ENCODE measurements at places on chromosomes 7 and 10.
A peak's percentile ranks its signal among the peaks of the same experiment; 100 is the strongest.

DNA sequence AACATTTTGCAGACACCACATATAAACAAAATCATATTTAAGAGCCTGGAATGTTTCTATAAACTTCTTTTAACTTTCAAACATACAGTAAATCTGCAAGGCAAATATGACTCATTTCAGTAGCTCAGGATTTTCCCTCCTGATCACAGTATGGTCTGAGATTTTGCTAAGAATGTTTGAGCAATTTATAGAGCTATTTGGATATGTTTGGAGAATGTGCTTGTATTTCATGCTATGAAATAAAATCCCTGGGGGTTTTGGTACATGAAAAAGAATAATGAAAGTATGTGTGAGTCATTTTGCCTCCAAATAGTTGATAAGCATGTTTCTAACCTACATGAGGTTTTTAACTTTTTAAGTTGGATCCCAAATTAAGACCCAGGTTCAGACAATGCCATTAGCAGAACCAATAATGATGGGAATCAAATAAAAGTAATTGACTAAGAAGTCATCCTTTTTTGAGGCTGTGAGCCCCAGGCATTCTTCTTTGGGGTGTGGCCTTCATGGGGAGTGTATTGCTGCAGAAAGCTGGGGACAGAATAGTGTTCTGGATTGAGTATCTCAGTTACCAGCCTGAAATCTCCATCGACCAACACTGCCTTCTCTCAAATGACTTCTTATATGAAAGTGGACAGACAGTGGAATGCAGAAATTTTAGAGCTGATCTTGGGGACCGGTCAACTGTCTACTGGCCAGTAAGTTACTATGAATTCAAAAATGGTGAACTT is 66.1 kb upstream of the AGBL3 start:
- DNase-seq: no peak

- no peak for DNase-seq
Observed at GRCh38 chr7:64990936-64991335, at the start of gene ZNF117. Gene ZNF117, minus strand, starts transcription at chr7:64991036.

- no peak for DNase-seq
Observed at GRCh38 chr10:75398200-75398691, 3.3 kb downstream of the ZNF503 start.

DNA sequence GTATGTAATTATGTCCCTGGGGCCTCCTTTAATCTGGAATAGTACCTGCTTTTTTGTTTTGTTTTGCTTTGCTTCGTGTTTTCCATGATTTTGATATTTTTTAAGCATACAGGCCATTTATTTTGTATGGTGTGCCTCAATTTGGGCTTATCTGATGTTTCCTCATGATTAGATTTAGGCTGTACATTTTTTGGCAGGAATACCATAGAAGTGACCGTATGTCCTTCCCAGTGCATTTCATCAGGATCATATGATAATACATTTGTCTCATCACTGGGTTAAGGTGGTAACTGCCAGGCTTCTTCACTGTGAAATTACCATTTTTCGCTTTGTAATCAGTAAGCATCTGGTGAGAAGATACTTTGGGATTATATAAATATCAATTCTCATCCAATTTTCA is 117.8 kb upstream of the SAMD8 start:
- no peak for DNase-seq

DNA sequence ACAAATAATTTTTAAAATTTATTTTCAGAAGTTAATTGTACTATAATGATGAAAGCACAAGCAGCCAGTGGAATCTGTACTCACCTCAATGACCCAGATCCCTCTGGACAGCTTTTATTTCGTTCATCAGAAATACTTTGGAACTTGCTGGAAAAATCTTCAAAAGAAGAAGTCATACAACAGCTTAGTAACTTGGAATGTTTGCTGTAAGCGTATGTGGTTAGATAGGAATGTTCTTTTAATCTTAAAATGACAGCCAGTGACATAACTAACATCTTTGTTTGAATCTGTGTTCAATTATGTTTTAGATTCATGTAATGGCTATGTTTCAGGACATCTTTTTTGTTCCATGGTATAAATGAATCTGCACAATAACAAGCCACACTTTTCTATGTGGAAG is 26.8 kb downstream of the CFAP69 start:
- DNase-seq: no peak

DNA sequence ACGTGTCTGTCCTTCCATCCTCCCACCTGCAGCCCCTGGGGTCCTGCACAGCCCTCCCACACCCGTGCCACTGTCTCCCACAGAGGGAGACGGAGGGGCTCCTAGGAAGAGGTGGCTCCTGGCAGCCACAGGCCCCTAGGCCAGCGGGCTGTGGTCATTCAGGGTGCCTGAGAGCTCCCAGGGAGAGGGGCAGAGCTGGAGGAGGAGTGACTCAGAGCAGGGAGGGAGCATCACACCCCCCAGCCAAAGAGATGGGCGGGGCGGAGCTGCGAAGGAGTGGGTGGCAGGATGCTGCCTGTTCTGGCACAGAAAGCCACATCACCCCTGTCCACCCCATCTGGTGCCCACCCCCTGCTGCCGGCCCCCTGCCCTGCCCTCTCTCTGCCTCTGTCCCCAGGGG is 50.5 kb downstream of the STK32C start:
- DNase-seq: no peak

DNA sequence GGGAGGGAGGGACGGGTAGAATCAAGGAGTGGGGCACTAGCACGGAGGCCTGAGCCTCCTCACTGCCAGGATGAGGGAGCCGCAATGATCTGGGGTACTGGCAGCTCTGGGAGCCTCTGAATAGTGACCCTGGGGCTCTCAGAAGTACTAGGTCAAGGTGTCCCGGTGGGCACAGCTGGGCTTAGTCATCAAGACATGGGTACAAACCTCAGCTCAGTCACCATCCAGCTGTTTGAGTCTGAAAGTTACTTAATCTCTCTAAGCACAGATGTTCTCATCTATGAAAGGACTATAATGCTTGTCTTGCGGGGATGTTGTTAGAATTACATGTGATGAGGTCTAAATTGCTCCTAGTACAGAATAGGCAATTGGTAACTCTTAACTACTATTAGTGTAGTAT is 276.8 kb downstream of the KCNMA1 start:
- no peak for DNase-seq

- DNase-seq: no peak
Observed at GRCh38 chr7:98066934-98067507, 39.6 kb upstream of the LMTK2 start.

DNA sequence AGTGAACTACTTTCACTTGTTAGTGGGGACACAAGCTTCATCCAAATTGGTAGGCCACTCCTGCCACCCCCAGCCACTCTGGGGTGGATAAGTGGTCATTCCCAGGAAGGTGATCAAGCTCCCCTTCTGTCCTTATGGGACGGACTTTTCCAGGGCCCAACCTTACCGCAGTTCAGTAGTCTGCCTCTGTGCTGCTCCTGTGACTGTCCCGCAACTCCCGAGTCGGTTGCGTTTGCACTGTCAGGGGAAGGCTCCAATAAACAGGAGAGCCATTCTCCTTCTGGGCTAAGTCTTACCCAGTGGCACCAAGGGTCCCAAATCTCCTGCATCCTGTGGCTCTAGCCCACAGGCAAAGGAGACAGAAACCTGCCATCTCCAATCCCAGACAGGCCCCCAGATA is 7.4 kb upstream of the ZNF33A start:
- no peak for DNase-seq

DNA sequence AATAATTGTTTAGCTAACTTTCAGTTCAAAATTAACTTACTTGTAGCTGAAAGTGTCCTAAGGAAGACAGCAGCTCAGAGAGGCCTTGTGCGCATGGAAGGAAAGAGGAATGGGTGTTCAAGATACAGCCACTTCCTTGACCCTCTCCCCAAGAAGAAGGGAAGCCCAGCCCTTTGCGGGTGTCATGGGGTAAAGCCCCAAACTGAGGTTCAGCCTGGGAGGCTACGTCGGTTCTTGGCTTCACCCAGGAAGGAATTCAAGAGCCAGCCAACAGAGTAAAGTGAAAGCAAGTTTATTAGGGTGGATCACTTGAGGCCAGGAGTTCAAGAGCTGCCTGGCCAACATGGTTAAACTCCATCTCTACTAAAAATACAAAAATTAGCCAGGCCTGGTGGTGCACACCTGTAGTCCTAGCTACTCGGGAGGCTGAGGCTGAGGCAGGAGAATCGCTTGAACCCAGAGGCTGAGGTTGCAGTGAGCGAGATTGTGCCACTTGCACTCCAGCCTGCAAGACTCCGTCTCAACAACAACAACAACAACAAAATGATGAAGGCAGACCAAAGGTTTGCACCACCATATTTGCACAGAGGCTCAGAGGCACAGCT is 15.9 kb downstream of the GPRIN2 start:
- no peak for DNase-seq

GRCh38 chr7:21618706-21619105 is 75.9 kb downstream of the DNAH11 start:
- no peak for DNase-seq

GRCh38 chr10:78830062-78830975 is 238.4 kb upstream of the ZMIZ1 start:
- DNase-seq: no peak

GRCh38 chr7:94909179-94909466 is 1.7 kb downstream of the PPP1R9A start:
- DNase-seq: no peak

DNA sequence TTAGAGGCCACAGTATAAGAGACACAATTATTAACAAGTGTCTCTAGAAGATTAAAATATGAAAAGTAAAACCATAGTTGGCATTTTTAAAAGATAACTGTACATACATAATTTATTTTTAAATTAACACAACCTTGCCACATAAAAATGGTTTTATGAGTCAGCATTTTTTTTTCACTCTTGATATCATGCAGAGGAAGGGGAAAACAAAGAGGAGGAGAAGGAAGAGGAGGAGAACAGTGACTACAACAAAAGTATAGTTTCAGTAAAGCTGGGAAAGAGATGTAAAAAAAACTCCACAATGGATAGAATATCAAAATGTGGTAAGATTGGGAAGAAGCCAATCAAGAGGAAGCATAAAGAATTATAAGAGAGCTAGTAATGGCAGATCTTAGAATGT is 34.0 kb downstream of the CH25H start:
- DNase-seq: no peak

DNA sequence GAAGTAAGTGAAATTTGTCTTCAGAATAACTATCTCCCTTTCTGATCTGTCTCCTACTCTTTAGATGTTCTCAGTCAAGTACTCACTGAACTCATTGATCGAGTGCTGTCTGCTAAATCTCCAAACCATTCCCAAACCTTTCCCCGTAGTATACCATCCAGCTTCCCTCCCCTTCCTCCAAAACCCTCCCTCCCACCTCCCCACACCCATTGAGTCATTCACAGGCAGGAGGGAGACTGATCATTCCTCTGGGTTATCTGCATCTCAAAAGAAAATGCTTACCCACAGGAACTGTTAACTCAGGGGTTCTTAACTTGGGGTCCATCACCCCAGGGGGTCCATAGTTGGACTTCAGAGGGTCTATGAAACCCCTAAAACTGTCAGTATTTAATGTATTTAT is 37.4 kb downstream of the GOT1 start:
- DNase-seq: no peak

DNA sequence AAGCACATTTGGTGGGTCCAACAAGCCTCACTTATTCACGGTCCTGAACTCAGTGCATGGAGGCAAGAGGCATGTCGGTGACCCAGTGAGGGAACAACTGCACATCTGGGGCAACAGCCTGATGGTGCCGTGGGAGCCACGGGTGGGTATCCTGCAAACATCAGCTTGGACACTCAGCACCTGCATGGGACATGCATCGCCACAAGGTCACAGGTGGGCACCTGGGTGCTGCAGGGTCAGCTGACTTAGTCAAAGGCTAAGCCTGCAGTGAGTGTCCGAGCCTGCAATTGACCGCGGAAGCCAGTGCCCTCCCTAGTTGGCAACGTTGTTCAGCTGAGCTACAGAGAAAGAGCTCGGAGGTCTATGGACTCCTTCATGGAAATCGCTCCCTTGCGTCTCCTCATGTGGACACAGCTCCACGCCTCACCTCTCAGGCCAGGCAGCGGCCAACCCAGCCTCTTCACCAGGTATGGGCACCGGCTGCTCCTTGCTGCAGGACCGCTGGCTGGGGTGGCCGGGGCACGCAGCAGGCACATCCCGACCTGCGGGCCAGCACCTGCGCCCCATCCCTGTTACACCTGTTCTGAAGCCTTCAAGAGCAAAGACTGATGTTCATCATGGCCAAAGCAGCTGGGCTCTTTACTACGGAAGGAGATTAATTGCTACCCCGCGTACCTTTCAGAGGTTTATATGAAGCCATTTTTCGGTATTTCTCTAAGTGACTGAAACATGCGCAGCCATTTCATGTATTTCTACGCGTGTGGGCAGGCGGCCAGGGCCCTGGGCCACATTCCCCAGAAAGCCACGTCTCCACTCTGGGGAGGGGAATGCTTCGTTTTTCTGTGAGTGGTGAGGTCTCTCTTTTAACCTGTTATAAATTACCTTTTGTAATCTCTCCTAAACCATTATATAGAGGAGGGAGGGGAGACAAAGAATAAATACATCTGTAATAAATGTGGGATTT is 380.7 kb downstream of the DNAJB6 start:
- DNase-seq: no peak

DNA sequence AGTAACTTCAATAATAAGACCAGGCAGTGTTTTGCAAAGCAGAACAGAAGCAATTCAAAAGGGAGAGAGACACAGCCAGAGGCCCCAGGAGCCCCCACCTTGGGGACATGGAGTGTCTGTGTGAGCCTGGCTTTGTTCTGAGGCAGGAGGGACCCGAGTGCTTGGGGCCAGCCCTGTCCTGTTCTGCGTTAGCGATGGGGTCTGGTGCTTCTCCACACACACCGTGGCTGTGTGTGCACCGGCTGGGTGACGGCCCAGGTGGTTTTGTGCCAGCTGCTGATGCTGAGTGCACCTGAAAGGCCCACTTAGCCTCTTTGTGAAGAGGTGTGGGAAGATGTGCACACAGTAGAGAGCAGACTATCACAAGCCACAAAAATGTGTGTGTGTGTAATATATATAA is 468.9 kb downstream of the DNAJB6 start:
- DNase-seq: no peak

GRCh38 chr10:130110246-130111112 is at the start of gene C10orf143:
Gene C10orf143, minus strand, starts transcription at chr10:130110830. Its CDS starts 58 bp downstream, at chr10:130110772.
- DNase-seq: peak; percentile 85

- DNase-seq: no peak
Observed at GRCh38 chr7:55140221-55140940, 121.6 kb downstream of the EGFR start.

GRCh38 chr10:119104654-119105015 is 722 bp downstream of the DENND10 start:
- no peak for DNase-seq

DNA sequence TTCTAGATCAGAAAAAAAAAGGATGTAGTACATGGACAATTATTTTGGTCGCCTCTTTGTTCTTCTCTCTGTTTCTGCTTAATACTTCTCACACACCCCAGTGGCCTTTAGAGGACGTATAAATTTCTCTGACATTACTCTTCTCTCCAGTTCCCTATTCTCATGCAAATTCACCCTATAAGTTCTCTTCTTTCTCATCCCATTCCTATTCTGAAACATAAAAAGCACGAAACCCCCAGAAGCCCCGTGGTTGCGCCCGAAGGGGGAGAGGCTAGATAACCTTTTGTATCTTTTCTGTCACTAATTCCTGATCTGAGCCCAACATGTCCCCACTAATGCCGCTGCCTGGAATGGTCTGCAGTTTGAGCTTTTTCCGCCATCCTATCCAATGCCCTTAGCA is 136.9 kb downstream of the SKIDA1 start:
- no peak for DNase-seq
